ENCODE measurements at places on chromosomes 16 and 17. TPM values are rescaled to one million over a fixed set of nuclear protein-coding genes. Genes with fewer than 3 reads are reported as not detected.

The CD19 gene
- not detected for total RNA-seq

The EPN3 gene
- total RNA-seq, result 1.7 TPM

The MMP15 gene
- total RNA-seq, result 14.8 TPM

The NLE1 gene
- 18.1 TPM for total RNA-seq

The ANKRD40CL gene
- not detected for total RNA-seq

The SLC16A6 gene
- 0.34 TPM for total RNA-seq

The GALNS gene
- total RNA-seq, result 31.1 TPM

DNA sequence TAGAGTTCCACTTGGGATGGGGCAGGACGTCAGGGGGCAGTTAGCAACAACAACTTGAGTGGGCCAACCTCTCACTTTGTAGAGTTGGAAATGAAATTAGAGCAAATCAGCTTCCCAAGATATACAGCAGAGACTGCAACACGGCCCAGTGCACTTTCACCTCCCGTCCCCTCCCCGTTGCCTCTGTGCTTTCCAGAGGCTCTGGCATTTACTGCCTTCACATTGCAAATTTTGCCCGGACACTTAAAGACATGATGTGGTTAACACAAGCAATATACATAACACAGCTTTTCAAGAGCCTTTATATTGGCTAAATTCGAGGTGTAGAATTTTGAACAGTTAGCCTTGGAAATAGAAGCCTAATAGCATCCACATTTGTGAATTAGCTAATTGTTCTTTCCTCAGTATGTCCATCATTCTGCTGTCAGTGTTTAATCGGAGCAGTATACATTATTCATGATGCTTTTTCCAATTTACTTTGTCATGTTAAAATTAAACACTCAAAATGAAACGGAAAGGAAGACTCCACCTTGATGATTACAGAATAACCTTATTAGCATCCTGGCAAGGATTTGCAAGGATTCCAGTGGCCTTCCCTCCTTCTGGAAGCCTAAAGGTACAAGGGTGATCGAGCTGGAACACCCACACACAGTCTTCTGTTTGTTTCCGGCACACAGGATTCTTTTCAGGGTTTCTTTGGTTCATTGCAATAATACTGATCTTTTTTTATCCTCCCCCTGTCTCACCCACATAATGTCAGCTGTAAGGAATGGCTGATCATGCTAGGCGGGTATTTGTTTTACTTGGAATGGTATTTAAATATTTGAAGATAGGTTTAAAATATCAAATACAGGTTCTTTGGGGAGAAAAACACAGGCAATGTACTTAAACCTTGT is 190.9 kb upstream of the CACNG5 start:
- DNase-seq, result peak; percentile 73

- no peak for DNase-seq
These were observed 62.5 kb upstream of the NFAT5 start for GRCh38 chr16:69503244-69503643.

DNA sequence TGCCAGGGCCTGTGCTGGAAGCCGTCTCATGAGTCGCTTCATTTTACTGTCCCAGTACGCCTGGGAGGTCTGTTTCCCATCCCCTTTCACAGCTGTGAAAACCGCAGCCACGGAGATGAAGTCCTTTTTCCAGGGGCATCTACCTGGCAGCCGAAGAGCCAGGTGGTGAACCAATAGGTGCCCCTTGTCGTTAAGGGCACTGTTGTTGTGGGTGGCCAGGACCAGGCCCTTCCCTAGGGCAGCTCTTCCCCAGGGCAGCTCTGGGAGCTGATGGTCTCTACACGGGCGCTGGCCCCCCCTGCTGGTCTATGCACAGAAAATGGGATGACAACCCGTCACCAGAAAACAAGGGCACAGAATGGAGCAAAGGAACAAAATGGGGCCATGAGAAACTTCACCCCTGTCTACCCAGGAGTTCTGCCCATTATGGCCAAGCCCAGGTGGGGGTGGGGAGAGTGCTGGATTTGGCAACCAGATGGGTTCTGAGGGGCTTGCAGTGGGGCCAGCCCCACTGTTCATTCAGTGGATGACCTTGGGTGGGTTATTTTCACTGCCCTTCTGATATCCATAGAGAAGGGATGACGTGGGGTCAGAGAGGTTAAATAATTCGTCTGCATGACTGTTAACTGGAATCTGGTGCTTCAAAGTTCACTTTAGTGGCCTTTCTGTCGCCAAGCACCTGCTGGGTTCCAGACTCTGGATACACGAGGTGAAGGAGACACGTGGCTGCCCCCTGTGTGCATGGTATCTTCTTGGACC is 11.5 kb downstream of the RMI2 start:
- no peak for DNase-seq

DNA sequence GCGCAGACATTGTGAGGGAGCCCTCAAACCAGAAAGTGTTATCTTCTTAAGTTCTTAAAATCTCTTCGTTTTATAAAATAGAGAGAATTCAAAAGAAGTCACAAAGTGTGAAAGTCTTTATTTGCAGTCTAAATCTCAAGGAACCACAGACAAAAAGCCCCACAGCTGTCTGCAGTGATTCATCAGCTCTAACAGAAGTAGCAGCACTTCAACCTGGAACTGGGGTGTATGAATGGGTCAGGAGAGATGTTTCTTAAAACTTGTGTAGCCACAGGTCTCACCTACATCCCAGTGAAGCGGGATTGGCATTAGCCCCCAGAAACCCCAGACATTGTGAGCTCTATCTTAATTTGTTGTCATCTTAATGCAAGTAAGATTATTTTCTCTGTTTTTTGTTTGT is 61.1 kb downstream of the CDYL2 start:
- no peak for DNase-seq
